ENCODE measurements at places on chromosomes 3 and 15.

GRCh38 chr3:46276497-46277099 is 34.3 kb downstream of the CCR3 start:
- peak; percentile 49 for DNase-seq

DNA sequence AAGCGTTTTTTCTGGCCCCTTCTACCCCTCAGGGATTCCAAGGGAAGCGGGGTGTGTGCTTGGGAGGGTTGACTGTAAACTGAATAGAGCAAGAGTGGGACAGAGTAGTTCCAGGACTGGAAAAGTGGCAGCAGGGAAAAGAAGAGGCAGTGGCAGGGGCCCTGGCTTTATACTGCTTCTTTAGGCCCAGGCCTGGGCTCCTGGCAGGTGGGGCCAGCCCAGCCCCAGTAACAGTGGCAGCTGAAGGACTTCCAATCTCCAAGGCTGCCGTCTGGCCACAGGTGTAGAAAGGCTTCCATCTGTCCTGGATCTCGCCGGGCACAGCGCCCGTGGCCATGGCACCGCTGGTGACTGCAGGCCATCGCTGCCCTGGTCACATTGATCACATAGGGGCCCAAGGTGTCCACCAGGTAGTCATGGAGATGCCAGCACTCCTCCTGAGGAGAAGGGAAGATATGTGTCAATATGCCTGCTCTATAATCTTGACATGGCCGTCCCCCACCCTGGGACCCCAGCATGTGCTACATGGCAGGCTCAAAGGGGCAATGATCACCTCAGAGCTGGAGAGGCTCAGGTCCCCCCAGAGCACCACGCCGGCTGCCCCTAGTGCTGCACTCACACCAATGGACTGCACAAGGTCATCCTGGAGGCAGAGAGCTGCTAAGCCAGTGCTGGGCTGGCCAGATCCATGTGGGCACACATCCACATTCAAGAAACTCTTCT is 1.0 kb upstream of the IFRD2 start:
- no peak for DNase-seq

GRCh38 chr3:9780458-9780812 is 10.7 kb upstream of the CAMK1 start:
- no peak for DNase-seq

DNA sequence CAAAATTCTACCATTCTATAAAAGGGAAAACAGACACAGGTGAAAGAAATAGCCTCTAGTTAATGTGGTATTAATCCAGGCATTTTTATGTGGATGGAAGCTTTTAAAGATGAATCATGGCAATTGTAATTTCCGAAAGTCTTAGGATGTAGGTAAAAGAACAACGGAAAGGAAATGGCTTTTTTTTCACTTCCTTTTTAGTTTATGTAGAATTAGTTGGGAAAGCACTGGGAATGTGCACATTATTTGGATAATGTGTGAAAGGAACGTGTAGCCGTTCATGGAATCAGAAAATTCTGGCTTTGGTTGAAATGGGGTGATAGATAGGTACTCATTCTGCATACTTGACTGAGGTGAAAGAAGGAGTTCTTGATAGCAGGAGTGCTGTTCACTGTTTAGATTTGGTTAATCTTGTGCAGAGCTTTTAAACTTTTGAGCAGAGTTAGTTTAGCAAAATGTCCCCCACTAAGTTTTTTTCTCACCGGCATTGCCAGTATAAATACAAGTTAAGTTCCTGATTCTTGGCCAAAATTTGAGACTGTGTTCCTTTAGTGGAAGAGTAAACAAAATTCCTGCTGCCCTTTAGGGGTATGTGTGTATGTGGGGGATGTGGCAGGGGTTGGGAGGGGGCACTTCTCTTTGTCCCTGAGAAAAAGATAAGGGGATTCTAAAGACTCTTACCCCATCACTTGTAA is 20.2 kb upstream of the UTS2B start:
- DNase-seq, result no peak

GRCh38 chr3:86658876-86659275 is 332.1 kb downstream of the VGLL3 start:
- DNase-seq, result no peak

GRCh38 chr3:185411133-185411532 is 48.2 kb downstream of the MAP3K13 start:
- no peak for DNase-seq

- DNase-seq, result no peak
These were observed 1.7 kb upstream of the LMLN start for GRCh38 chr3:197958346-197958745.

DNA sequence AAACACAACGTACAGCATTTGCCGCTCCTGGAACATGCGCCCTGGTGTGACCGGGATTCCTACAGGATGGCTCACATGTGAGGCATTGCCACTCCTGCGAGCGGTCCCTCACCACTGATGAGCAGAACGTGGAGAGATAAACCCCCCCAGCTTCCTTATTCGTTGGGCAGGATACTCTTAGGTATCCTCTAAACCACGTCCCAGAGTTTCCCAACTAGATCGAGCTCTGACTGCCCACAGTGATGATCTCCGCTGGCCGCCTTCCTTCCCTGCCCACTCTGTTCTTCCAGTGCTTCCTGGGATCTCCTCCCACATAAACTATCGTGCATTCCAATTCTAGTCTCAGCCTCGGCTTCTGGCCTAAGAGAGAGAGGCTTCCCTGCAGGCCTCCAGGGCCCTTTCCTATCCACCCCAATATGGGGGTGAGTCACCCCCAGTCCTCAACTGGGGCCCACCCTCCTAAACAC is 91.8 kb downstream of the TOP2B start:
- DNase-seq, result no peak

- no peak for DNase-seq
These were observed 86.1 kb downstream of the LIPC start for GRCh38 chr15:58517682-58518525.

DNA sequence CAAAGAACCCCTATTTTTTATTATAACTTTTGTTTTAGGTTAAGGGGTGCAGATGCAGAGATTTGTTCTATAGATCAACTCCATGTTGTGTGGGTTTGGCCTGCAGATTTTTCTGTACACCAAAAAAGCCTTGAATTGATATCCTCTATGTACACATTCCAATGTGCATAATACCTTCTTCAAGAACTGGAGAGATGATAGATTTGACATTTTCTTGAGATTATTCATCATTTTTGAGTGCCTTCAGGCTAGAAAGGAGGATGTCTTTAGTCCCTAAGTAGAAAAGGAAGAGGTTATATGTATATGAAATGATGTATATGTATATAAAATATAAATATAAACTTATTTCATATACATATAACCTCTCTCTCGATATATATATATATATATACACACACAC is 1190.0 kb upstream of the ALCAM start:
- DNase-seq, result no peak

DNA sequence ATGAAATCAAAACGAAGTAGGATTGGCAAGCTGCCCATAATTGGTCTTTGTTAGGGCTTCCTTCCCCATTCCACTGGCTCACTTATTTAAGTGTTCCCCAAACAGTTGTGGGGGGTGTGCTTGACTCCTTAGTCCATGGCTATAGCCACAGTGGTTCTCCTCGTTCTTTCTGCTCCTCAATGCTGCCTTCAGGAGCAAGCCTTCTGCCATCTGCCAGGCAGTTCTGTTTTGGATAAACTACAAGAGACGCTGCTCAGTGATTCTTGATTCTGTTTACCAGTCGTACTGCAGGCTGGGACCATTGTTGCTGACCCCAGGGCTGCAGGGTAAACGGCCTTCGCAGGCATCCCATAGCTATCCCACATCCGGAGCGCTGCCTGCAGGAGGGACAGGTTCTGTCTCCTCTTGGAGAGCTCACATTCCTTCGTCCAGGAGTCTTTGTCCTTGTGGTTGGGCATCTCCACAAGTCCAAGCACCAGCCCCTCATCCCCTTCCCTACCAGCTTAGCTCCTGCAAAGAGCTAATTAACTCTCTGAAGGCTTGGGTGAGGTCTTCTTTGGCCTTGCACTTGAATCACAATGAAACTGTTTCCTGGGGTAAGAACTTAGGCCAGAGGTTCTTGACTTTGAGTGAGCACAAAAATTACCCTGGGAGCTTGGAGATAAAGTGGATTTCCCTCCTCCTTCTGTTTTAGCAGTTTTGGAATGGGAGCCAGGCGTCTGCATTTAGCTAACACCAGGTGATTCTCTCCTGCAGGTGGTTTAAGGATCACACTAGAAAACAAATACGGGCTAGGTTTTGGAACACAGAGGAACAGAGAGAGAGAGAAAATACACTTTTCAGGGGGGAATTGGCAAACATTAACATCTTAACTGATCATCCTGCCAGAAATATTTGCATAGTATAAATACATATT is 114.9 kb downstream of the SV2B start:
- no peak for DNase-seq

DNA sequence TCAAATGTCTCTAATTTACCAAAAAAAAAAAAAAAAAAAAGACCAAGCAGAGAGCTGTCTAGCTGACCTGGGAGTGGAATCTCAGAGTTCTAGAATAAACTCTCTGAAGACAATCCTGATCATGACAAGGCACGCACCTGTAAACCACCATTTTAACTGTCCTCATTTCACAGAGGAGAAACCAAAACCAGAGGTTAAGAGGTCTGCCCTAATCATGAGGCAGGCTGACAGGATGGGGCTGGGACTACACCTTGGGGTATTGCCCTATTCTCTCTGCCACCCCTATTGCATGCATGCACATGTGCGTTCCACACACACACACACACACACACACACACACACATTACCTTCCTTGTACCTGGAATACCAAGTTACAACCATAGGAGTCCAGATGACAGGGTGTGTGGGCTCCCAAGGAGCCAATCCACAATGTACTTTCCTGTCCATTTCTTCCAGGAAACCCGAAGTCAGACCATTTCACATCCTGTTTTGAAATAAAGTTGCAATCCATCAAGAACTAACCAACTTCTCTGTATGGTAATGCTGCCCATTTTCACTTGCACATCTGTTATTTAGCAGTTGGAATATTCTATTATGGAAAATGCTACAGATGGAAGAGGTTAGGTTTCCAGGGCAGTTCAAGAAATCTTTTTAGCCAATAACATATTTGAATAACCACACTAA is 34.6 kb downstream of the HSPBAP1 start:
- DNase-seq, result no peak

DNA sequence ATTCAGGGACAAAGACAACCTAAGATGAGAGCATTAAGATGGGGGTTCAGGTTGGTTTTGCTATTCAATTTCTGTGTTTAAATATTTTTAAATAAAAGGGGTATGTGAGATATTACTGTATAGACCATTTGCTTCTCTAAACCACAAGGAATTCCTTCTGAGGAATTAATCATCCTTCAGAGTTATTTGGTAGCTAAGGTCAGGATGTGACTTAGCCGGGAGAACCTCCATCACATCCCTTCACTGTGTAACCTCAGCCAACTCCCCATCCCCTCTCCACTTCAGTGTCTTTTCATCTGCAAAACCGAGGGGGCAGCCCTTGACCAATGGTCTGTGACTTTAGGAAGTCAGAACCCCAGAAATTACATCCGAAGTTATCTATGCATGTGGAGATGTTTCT is 48.7 kb upstream of the SKOR1 start:
- no peak for DNase-seq

DNA sequence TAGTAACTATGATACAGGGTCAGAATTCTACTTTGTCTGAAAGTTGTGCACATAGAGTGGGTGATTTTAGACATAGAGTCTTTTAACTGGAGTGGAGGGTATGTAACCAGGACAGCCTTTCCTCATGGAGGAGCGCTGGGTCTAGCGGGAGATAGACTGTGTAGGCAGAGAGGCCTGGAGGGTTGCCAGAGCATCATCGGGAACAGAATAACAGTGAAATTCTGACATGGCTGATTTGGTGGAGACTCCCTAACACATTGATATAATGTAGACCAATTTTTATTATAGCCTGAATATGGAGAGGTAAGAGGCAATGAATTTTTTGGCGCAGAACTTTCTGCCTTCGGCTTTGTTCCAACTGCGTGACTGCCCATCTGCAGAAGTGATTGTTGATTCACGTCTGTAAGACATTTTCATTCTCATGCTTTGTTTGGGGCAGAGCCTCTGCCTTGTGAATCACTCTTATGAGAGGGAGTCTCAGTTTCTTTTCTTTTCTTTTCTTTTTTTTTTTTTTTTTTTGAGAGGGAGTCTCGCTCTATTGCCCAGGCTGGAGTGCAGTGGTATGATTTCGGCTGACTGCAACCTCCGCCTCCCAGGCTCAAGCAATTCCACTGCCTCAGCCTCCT is 16.0 kb downstream of the LPP start:
- DNase-seq, result no peak

GRCh38 chr15:94107652-94108051 is 123.7 kb upstream of the MCTP2 start:
- DNase-seq, result no peak

GRCh38 chr15:38795471-38796245 is 231.0 kb upstream of the RASGRP1 start:
- no peak for DNase-seq

GRCh38 chr15:61644550-61644949 is 415.4 kb upstream of the RORA start:
- DNase-seq, result no peak

DNA sequence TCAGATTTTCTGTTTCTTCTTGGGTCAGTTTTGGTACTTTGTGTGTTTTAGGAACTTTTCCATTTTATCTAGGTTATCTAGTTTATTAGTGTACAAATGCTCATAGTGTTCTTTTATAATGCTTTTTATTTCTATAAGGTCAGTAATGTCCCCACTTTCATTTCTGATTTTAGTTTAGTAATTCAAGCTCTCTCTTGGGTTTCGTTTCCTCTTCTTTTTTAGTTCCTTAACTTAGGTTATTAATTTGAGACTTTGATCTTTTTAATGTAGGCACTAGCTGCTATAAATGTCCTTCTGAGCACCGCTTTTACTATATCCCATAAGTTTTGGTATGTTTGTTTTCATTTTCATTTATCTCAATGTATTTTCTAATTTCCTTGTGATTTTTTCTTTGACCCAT is 27.0 kb upstream of the CD200R1L start:
- no peak for DNase-seq

- DNase-seq, result no peak
These were observed 43.3 kb downstream of the SUCNR1 start for GRCh38 chr3:151916781-151917180.

DNA sequence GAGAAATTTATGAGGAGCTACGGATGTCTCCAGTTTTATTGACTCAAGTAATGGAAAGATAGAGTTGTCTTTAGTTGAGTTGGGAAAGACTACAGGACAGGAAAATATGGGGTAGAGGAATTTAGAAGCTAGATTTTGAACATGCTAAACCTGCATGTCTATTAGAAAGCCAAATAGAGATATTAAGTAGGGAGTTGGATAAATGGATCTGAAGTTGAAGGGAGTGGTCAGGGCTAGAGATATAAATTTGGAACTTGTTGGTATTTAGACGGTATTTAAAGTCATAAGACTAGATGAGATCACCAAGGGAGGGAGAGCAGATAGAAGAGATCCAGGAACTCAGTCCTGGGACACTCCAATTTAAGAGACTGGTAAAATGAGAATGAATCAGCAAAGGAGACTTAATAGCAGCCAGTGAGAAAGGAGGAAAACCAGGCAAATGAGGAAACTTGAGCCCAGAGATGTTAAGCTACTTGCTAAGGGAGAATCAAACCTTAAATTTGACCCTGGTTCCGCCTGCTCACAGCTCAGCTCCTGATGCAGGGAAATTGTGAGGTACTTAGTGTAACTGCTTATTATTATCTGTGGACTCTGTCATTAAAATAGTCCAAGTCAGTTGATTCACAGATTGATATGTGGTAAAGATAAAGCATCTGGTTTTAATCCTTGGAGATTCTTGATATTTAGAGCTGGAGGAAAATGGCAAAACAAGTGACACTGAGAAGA is 35.8 kb downstream of the ABI3BP start:
- no peak for DNase-seq

GRCh38 chr15:50758712-50759205 is 6.7 kb downstream of the SPPL2A start:
- DNase-seq, result no peak
